ENCODE measurements at places on chromosomes 5 and 9. TPM values are rescaled to one million over a fixed set of nuclear protein-coding genes. Genes with fewer than 3 reads are reported as not detected.

PCDHGA9 gene
- 11.9 TPM for total RNA-seq

C9orf85 gene
- 14.2 TPM for total RNA-seq

OMD gene
- 2.5 TPM for total RNA-seq

KIAA0825 gene
- total RNA-seq, result 37.6 TPM

Measured in occipital lobe (tissue), 3 donors.